ENCODE measurements at places on chromosomes 11 and 22.

DNA sequence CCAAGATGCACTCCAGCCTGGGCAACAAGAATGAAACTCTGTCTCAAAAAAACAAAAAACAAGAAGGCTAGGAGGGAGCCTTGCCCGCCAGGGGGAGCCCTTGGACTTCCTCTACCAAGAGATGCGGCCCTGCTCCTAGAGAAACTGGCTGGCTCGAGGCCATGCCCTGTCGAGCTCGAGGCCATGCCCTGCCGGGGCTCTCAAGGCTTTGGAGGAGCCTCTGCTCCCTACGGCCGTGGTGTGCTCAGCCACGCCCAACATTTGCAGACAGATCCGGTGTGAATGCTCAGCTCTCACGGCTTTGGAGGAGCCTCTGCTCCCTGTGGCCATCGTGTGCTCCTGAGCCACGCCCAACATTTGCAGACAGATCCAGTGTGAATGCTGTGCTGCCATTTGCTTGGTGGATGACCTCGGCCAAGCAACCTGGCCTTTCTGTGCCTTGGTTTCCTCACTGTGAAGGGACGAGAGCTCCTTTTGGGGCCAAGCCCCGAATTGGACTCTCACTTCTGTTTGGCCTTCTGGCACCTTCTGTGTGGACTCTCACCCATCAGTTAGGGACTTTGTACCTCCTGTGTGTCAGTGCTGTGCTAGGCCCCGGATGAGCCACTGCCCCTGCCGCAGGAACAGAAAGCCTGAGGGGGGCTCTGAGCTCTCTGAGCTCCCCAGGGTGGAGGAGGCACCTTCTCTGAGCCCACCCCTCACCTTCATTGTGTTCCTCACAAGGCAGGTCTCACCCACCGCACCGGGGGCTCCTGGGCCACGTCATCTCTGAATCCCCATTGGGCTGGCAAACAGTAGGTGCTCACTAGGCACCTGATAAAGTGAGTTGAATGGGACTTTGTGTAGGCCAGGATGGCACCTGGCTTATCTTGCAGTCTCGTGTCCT lies 14.1 kb downstream of the C11orf24 start:
- peak; percentile 90 for DNase-seq

GRCh38 chr22:45680932-45681700 lies 9.5 kb downstream of the ATXN10 start:
- DNase-seq, result no peak

- DNase-seq, result no peak
These were observed 890.5 kb upstream of the ANO3 start for GRCh38 chr11:25441421-25441820.

GRCh38 chr11:13880634-13881033 lies 81.9 kb upstream of the SPON1 start:
- DNase-seq, result no peak

GRCh38 chr11:76179147-76179546 lies 27.2 kb downstream of the WNT11 start:
- DNase-seq, result no peak

DNA sequence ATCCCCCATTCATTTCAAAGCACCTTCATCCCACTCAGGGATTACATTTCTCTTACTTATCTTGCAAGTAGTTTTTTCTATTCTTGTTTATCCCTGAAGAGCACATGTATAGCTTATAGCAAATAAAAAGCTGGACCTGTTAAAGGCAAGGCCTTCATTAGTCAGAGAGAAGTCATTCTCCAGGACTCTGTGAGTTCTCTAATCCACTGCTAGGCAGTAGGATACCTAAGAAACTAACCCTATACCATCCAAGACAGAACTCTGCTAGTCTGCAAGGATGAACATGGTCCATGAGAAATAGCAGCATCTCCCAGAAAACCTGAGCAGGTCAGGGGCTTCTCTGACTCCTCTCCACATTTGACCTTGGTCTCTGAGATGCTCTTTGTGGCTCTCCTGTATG lies 104.5 kb downstream of the KIRREL3 start:
- no peak for DNase-seq

Data from CD4-positive, alpha-beta T cell treated with Interleukin-6 at 100 ng/mL for 8 hours (primary cell).